Pons (tissue), 1 donor: ENCODE measurements at places on chromosomes 2 and 18.

- no peak for DNase-seq
Observed at GRCh38 chr2:229409751-229410181, 138.7 kb upstream of the PID1 start.

GRCh38 chr2:241894056-241894641, 24.6 kb downstream of the RTP5 start:
- no peak for DNase-seq

- no peak for DNase-seq
Observed at GRCh38 chr2:10650761-10651160, 39.0 kb downstream of the NOL10 start.

GRCh38 chr2:120969613-120970355, 234.1 kb downstream of the GLI2 start:
- DNase-seq: no peak

GRCh38 chr2:32228181-32228580, 36.5 kb downstream of the NLRC4 start:
- DNase-seq: no peak

DNA sequence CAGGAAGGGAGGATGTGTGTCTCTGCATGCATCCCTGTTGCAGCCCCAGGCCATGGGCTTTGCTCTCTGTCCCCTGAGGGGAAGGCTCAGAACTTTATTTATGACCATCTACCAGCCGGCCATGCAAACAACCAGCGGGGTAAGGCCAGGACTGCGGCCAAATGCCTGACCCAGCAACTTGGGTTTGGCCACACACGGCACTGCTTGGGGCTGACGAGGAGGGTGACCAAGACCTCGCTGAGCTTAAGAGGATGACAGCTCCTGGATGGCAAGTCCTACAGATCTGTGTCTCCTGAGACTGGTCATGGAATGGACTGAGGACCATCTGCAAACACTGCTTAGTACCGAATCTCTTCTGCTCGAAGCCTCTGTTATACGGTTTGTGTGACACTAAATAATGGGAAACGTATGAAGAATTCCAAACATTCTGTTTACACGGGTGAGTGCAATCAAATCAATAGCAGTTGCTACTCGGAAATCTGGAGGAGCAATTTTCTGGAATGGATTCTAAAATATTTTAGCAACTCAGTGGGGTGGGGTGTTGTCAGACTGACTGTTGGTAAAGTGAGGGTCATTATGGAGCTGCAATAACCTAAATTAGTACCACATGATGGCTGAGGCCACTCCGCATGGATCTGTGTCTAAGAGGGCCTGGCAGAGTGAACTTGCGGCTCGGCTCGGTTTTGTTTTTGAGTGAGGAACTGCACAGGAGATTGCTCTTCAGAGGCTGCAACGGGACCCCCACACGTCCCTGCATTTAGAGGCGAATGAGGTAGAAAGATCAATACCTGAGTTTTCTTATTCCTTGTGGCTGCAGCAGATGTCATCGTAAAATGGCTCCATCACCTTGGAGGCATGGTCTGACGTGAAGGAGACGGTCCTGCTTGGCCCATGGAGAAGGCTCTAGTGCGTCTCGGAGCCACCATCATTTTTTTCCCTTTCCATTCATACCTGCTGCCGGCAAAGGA, 26.6 kb downstream of the TMEM18 start:
- DNase-seq: no peak

- no peak for DNase-seq
Observed at GRCh38 chr2:133508546-133509165, 59.6 kb downstream of the NCKAP5 start.

DNA sequence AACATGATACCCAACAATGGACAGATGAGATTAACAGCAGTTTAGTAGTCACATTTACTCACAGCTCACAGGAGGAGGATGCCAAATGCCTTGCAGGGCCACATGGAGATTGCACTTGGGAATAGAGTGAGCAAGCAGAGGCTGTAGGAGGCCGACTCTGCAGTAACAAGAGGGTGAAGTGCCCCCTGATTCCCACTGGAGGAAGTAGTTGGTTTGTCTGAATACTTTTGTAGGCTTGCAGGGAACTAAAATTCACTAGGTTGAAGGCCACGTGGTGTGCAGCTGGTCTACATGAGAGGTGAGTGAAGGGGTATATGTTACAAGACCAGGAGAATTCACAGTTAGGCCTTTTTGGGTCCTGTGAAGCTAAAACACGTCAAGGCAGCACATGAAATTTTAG, 419.3 kb upstream of the TNP1 start:
- DNase-seq: no peak

- DNase-seq: no peak
Observed at GRCh38 chr2:60504049-60504448, 49.4 kb downstream of the BCL11A start.

DNA sequence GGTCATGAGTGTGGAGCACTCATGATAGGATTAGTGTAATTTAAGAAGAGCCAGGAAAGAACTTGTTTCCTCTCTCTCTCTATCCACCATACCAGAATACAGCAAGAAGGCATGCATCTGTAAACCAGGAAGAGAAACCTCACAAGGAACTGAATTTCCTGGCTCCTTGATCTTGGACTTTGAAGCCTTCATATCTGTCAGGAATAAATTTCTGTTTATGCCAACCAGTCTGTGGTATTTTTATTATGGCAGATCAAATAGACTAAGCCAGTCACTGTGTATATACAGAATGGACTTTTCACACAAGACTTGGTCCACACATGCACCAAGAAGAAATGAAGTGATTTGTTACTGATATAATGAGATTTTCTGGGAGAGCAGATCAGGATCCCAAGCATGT, 930.1 kb upstream of the TMEFF2 start:
- no peak for DNase-seq
